ENCODE measurements at places on chromosomes 2 and 18.

DNA sequence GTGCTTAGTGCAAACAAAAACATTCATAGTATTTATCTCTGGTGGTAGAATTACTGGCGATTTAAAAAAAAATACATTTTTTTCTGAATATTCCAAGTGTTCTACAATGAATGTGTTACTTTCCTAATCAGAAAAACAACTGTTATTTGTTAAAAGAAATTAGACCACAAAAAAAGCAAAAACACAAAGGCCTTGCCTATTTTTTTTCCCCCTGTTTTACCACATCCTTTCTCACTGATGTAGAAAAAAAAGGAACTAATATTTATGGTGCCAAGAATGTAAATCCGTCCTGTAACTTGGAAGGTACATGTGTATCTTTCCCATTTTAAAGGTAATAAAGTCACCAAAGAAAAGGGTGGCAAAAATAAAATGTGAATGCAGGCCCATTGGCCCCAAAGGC, 28.4 kb upstream of the MGAT4A start:
- no peak for DNase-seq

DNA sequence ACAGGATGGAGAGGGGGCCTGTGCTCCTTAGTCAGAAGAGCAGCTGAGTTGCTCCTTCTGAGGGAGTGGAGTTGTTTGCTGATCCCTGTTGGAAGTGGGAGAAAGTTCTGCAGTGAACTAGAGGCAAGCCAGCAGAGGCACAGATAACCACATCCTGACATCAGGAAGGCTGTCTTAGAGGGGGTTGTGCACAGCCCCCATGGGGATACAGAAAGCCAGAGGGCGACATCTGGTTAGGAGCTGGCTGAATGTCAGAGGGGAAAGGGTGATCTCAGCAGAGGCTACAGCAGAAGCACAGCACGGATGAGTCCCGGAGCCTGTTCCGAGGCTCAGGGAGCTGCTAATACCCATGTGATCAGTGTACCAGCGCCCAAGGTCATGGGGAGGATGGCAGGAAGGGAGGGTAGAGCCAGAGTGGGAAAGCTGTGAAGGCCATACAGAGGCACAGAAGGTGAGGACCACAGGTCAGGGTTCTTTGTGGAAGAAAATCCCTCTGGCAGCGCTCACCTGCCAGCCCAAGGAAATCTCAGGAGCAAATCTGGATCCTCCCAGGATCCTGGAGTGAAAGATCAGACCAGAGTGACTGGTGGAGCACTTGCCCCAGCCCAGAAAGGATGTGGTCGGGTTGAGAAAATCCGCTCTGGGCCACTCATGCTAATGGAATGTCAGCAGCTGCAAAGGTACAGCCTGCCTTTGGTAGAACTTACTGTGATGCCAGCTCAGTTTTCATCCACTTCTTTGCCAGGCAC, 111.8 kb downstream of the STPG4 start:
- DNase-seq = peak; percentile 94

DNA sequence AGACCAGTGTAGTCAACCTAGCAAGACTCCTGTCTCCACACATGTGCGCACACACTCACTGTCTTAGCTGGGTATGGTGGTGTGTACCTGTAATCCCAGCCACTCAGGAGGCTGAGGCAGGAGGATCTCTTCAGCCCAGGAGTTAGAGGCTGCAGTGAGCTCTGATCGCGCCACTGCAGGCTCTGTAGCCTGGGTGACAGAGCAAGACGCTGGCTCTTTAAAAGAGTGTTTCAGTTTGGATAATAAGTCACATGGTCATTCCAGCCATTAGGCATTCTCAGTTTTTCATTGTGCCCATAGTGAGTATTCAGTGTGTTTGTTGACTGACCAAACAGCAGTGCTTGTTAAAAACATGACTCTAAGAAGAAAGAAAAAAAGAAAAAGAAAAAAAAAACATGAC, 31.0 kb downstream of the RAB10 start:
- DNase-seq = no peak

DNA sequence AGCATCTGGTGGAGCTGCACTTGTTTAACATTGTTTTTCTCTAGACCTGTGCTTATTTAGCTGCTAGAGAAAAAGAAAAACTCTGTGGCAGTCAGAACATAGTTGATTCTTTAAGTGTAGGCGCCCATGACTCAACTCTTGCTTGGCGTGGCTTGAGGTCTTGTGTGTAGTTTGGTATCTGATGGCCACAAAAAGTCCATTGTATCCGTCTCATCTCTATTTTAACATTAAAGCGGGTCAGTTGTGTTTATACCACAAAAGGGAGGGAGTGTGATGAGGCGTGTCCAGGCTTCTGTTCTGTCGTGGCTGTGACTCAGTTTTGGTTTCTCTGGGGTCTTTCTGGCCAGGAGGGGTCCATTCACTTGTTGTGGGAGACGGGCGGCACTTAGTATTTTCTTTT, 24.2 kb upstream of the UGT1A8 start:
- no peak for DNase-seq

DNA sequence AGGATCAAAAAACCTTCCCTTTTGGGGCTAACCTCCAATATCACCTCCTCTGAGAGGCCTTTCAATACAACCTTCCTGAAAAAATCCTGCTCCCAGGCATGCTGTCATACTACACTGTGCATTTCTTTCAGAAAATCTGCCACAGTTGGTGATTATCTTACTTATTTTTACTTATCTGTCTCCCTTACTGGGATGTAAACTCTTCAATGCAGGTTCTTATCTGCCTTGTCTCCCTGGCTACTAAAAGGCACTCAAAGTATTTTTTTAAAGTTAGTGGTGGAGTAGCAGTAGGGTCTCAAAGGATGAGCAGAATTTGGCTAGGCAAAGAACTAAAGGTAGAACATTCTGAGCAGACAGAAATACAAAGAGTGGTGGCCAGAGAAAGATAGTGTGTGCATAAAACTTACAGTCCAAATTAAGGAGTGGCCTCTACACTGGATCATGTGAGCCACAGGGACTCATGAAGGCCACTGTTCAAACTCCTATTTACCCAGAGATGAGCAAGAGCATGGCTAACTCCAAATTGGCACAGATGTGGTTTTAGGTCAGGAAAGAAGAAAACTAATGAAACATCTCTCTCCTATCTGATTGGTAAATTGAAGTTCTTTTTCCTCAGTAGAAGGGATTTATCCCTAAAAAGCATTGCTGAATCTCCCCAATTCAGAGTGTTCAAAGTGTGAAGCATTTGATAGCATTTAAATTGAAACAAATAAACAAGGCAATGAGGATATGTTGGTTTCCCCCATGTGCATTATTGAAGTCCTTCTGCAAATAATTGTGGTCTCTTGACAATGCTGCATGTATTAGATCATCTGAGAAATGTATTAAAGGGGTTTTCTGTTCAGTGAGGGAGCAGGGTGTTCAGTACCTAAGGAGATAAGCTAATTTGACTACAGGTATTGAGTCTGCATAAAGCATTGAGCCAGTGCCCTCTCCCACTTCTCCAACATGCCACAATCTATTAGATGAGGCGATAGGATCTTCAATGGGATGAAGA, 285.5 kb downstream of the MREG start:
- DNase-seq = peak; percentile 30

DNA sequence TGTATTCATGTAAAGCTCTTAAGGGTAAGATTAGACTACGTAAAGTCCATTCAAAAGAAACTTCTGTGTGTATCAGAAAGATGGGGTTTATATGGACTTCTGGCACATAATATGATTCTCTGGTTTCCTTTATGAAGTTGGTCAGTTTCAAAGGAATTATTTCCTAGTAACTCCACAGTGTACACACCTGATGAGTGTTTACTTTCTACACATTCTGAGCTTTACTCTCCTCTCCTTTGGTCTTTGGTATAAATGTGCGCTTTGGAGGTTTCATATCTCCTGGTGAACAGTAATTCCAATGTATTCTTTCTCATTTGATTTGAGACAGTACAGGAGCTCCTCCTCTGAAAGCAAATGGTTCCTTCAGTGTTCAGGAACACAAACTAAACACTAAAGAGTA, 88.1 kb downstream of the OXER1 start:
- DNase-seq = no peak

- DNase-seq = no peak
Observed at GRCh38 chr2:100222844-100223243, 80.5 kb upstream of the AFF3 start.

DNA sequence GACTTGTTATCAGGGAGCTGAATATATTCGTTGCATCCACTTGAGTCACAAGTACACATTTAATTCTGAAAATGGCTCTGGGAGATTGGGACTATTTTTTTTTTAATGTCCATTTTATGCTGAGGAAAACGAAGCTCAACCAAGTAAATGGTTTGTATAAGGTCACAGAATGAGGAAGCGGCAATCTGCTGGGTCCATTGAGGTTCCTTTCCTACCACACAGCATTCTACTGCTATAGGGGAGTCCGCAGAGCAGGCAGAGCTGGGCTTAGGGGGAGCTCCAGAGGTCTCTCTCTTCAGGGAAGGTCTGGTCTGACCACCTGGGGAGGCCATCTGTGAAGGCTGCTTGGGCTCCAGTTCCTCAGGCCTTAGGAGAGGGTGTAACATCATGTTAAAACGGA, 77.9 kb downstream of the MCFD2 start:
- no peak for DNase-seq

DNA sequence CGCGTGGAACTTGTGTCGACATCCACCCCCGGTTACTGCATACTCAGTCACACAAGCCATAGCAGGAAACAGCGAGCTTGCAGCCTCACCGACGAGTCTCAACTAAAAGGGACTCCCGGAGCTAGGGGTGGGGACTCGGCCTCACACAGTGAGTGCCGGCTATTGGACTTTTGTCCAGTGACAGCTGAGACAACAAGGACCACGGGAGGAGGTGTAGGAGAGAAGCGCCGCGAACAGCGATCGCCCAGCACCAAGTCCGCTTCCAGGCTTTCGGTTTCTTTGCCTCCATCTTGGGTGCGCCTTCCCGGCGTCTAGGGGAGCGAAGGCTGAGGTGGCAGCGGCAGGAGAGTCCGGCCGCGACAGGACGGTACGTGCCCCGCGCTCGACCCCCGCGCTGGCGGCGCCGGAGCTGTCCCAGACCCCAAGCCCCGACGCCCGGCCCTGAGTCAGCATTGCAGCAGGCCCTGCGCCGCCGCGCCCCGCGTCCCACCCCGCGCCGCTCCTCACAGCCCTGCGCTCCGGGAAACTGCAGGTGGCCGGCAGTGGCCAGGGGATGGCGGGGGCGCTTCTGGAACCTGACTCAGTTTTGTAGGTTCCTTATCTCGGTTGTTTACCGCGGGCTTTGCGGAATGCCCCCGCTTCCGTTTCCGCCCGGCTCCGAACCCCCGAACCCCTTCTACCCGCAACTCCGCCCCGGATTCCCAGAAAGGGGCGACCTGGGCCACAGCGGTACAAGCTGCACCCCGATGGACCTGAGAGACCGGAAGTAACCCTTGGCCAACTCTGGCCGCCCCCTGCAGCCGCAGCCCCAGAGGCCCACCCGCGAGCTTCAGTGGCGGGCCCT, at the start of gene CFLAR:
CFLAR (plus strand) TSS at position 50 of the 844 bp plus-strand sequence. CDS start 13,702 bp downstream, outside the sequence.
- DNase-seq = peak; percentile 84

DNA sequence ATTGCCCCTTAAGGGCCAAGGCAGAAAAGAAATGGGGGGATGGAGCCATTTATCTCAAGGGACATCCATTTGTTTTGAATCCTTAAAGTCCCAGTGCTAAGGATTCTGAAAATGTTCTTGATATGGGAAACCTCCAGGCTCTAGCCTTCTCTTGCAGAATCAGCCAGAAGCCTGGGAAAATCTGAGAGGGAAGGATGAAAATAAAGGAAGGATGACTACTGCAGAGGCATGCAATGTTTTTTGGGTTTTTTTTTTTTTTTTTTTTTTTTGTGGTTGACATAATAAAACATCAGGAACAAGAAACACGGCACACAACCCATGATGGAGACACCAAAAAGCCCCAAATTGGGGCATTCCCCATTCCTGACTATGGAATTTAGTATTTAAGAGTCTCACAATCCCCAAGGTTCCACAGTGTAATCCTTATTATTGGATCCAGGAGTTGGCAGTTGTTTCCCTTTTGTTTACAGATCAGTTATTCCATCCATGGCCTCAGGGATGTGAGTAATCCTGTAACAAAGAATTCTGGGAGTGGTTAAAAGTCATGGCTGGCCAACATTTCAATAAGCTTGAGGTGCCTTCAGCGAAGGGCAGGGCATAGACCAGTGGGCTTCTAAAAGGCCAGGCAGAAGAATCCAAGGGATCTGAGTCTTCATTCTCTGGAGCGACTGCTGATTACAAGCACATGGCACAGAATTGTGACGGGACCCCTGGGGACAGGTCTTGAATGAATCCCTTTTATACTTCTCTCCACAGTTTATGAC, 337.5 kb downstream of the GULP1 start:
- DNase-seq = peak; percentile 52

DNA sequence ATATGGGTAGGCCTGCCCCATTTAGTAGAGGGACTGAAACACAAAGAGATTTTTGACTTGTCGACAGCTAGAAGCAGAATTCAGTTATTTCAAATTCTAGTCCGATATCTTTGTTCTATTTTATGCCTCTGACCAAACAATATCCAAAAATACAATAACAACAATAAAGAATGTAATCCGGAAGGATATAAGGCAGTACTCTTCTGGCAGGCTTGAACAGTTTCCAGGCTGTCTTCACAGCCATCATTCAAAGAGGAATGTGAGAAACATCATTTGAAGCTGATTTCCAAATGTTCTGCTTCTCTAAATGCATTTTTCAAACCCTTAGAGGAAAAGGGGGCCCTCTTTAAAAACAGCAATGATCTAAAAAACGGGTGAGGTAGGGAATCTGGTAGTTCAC, 36.7 kb upstream of the SPTBN1 start:
- DNase-seq = no peak

GRCh38 chr2:8134473-8134932, 547.4 kb upstream of the ID2 start:
- DNase-seq = no peak

GRCh38 chr2:205411558-205411957, 270.7 kb upstream of the NRP2 start:
- no peak for DNase-seq

- DNase-seq = no peak
Observed at GRCh38 chr18:12420821-12421421, 13.2 kb downstream of the PRELID3A start.

- DNase-seq = no peak
Observed at GRCh38 chr18:25633563-25633962, 281.6 kb upstream of the ZNF521 start.

DNA sequence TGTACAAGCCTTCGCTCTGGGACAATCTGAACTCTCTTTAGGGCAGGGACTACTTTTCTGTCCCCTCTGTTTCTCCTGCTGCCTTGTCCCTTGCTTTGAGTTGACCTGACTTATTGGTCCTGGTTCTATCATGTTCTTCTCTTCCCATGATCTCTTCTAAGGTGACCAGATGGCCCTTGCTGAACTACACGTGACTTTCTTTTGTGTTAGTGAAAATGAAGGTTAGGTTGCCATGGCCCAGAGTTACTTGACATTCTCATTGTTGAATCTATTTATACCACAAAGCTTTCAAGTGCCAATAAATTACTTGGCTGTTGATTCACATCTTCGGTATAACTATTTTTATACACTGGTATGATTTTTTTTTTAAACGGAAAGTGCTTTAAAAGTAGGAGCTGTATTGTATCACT, 24.4 kb downstream of the MRPL33 start:
- DNase-seq = no peak

Measured in fibroblast of villous mesenchyme (primary cell).